ENCODE measurements at places on chromosomes 13 and 19. TPM values are rescaled to one million over a fixed set of nuclear protein-coding genes. Genes with fewer than 3 reads are reported as not detected.

RNF225 gene
- total RNA-seq: under 0.01 TPM

CRB3 gene
- total RNA-seq: 0.17 TPM

LTBP4 gene
- total RNA-seq: 60.9 TPM

ZNF613 gene
- total RNA-seq: 11.2 TPM

All from fibroblast of lung (primary cell).